ENCODE measurements at places on chromosomes 4 and X.

GRCh38 chr4:55435141-55435841 is 39.5 kb downstream of the TMEM165 start:
- DNase-seq, result peak; percentile 8

DNA sequence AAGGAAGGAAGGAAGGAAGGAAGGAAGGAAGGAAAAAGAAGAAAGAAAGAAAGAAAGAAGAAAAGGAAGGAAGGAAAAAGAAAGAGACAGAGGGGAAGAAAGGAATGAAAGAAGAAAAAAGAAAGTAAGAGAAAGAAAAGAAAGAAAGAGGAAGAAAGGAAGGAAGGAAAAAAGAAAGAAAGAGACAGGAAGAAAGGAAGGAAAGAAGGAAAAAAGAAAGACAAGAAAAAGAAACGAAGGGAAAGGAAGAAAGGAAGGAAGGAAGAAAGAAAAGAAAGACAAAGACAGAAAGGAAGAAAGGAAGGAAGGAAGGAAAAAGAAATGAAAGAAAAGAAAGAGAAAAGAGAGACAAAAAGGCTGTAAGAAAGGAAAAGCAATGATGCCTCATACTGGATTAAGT is 101.1 kb upstream of the PPP2R3B start:
- no peak for DNase-seq

GRCh38 chrX:31423609-31424189 is 351.9 kb upstream of the FTHL17 start:
- DNase-seq, result no peak

DNA sequence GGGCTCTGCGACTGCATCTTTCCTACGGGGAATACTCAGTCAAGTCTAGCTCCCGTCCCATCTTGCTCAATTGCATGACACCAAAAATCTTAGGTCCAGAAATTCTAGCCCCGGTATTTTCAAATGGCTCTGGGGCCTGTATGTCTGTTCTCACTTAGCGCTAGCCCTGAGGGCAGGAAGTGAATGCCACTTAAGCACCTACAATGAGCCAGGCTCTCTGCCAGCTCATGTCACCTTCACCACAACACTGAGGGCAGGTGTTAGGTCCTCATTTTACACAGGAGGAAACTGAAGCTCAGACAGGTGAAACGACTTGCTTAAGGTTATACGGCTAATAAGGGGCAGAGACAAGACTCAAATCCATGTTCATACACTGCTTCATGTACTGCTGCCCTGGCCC is 282.8 kb downstream of the PPP1R2C start:
- no peak for DNase-seq

DNA sequence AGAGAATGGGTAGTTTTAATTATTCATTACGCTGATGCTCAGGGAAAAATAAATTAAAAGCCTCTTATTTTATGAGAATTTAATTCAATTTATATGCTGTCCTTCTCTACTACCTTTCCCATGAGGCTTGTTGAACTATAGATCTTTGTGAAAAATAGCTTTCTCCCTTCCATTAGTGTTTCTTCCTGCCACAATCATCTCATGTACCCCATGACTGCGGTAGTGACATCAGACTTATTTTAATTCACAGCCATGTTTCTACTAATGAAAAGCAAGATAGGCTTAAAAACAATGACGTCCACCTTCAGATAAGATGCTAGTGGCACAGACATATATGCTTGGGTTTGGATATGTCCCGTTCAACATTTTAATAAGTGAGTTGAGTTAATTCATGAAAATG is 87.4 kb upstream of the TMEM47 start:
- DNase-seq, result no peak

DNA sequence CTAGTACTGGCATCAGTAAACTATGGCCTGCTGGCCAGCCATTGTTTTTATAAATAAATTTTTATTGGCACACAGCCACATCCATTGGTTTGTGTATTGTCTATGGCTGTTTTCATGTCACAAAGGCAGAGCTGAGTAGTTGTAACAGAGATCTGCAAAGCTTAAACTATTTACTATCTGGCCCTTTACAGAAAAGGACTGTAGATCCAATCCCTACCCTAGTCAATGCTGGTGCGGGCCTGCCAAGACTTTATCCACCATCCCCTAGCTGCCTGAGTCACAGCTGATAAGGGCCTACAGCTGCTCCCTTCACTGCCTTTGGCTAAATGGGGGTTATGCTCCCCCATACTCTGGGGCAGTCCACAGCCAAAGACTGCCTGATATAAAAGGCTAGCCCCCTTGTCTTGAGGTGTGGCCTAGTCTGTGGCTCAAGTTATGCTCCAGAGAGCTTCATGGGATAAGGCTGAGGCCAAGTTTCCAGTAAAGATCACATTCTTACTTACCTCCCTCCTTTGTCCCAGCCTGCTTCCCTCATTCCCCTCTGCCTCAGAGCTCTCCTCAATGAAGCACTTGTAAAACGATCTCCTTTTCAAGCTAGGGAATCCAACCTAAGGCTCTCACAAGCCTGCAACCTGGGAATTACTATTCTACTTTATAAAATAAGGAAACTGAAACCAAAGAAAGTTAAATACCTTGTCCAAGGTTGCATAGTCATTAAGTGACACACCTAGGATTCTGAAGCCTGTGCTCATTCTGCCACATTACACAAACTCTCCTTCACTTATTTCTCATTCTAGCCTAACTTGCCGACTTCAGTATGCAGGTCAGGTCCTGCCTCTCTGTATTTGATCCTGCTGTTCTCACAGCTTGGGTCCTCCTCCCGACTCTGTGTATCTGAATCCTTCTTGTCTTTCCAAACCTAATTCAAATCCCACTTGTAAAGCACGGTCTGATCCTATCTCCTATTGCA is 20.7 kb downstream of the ACE2 start:
- no peak for DNase-seq

GRCh38 chrX:118495958-118496762 is 545 bp downstream of the DOCK11 start:
- DNase-seq, result peak; percentile 49

DNA sequence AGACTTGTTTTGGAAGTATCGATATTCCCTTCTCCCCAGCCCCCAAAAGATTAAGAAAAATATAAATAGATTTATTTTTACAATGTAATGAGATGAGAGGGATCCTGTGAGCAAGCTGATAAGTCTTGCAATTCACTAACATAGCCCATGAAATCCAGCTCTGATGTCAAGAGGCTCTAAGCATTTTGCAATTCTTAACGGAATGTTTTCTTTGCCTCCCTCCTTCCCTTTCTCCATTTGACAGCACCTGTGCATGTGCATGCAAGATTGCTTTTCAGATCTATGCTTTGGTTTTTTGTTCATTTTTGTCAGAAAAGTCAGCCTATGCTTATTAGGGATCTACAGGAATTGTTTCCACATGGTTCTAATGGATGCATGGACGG is 169.9 kb downstream of the SLIT2 start:
- no peak for DNase-seq

- no peak for DNase-seq
Observed at GRCh38 chr4:148849581-148849980, 407.4 kb upstream of the NR3C2 start.

DNA sequence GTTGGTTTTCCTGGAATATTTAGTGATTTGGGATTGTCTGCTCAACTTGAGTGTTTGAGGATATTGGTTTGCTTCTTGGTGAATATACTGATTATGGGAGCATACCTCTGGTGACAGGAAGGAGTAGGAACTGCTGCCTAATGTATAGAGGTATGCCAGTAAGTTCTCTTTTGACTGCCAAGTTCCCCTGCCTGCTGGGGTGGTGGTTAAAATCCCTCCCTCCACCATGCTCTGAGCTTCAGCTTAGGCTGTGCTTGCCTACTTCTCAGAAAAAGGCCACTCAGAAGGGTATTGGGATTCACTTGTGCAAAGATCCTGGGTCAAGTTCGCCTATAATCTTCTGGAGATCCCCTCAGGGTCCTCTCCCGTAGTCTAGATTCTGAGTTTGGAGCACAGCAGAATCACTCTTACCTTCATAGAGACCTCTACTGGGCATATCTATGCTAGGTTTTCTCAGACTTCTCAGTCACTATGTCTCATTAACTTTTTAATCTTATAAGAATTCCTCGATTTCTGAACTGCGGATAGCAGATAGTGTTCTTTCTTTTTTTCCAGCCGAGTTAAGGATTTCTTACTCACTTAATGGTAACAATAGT is 44.7 kb upstream of the DCK start:
- no peak for DNase-seq

GRCh38 chr4:10831727-10832408 is 147.3 kb upstream of the CLNK start:
- no peak for DNase-seq

DNA sequence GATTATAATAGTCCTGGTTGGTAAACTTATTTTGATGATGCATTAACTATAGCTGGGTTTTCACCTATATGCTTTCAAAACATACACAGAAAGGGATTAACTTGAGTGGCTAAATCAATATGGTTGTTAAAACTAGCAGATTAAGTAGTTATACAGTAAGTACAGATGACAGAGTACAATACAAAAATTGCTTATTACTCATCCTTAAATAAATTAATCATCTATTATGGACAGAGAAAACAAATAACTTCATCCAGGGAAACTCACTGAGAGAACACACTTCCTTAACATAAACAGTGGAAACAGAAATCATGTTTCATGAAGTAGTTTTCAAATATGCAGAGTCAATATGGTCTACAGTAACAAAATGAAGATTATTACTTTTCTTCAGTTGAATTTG is 133.4 kb downstream of the AREG start:
- DNase-seq, result no peak

DNA sequence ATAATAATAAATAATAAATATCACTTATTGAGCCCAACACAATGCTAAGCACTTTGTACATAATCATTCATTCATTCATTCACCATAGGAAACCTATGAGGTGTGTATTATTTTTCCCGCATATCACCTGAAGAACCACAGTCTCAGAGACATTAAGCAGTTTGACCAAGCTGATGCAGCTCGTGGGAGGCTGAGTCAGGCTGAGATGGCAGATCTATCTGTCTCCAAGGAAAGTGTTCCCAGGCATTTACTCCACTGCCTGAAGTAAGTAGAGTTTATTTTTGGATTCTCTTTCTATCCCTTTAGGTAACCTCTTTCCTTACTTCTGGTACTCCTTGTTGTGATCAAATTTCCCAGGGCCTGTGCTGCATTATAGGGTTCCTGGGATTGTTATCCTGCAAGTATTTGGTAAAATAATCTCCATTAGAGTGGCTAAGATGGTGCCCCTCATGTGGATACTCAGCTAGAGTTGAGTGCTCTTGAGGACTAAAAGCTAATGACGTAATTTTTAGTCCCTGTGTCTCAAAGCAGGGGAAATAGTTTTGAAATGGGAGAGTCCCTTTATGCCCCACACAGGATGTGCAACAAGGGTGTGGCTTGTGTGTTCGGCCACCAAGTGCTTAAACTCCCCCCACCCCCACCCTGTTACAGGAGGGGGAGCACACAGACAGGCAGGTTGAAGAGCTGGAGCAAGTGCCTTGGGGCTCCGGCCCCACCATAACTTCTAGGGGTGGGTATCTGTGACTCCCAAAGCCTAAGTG is 467.0 kb downstream of the STIM2 start:
- no peak for DNase-seq

- DNase-seq, result no peak
Observed at GRCh38 chr4:60016971-60017370, 1183.2 kb upstream of the ADGRL3 start.

GRCh38 chrX:333611-334311 is 15.2 kb upstream of the GTPBP6 start:
- no peak for DNase-seq

DNA sequence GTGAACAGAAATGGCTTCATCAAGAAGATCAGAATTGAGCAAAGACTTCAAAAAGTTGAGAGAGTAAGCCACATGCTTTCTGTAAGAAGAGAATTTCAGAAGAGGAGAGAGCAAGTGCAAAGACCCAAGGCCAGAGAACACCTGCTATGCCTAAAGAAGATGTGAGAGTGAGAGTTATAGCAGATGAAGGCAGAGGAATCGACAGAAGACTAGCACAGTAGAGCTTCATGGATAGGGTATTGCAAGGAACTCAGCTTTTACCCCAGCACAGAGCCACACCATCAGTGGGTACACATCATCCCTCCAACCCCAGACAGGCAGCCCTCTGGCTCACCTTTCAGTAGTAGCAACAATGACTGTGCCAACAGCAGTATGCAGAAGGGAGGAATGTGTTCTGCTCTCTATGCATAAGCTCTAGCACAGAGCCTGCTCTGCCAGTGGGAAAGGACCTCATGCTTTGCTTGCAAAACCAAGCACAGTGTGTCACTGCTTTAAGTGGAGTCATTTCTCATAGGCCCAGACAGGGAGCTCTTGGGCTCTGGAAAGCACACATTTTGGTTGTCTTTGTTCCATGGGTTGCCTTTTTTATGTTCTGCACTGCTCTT is 318.6 kb downstream of the NAF1 start:
- DNase-seq, result no peak

- DNase-seq, result no peak
Observed at GRCh38 chr4:27764526-27764837, 903.8 kb downstream of the STIM2 start.

DNA sequence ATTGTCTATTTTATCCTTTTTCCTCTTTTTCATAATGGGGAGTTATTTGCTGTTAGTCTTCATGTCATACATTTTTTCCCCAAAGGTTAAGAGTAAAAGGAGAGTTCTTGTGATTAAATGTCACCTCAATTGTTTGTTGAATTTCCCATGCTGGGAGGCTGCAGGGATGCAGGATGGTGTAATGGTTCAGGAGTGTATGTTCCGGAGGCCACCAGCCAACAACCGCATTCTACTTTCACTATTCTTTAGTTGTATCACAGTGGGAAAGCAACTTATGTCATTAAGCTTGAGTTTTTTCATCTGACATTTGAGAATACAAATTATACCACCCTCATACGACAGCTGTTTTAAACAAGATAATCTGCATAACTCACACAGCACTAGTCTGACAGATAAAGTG is 15.4 kb downstream of the AFP start:
- DNase-seq, result no peak

DNA sequence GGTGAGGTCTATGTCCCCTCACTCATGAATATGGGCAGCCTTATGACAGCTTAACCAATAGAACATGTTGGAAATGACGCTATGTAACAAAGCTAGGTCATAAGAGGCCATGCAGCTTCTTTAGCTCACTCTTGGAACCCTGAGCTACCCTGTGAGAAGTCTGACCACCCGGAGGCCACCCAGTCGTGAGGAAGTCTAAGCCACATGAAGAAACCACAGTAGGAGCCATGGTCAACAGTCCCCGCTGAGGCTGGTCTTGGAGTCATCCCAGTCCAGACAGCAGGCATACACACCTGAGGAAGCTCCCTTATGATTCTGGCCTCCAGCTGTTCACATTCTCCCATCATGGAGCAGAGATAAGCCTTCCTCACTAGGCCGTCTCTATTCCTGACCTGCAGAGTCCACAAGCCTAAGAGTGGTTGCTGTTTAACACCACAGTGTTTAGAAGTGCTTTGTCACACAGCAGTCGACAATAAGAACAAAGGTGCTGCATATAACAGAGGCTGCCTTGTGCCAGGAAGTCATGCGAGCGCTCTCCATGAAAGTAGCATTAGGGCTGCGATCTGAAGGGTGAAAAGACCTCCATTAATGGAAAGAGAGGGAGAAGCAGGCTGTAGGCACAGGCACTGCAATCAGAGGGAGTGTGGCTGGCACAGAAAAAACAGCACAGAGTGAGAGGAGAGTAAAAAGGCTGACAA is 38.2 kb downstream of the TSPAN5 start:
- DNase-seq, result no peak

Data from stimulated activated CD4-positive, alpha-beta T cell treated with anti-CD3 and anti-CD28 coated beads, Interleukin-15, amount 100 ng/mL, for 48 hours (primary cell).